Stimulated activated CD4-positive, alpha-beta T cell treated with anti-CD3 and anti-CD28 coated beads, Interleukin-1b, Interleukin-23, amount 100 ng/mL, for 1 hour (primary cell): ENCODE measurements at places on chromosomes 11 and 22.

- no peak for DNase-seq
Observed at GRCh38 chr11:90252053-90252452, 29.2 kb upstream of the CHORDC1 start.

DNA sequence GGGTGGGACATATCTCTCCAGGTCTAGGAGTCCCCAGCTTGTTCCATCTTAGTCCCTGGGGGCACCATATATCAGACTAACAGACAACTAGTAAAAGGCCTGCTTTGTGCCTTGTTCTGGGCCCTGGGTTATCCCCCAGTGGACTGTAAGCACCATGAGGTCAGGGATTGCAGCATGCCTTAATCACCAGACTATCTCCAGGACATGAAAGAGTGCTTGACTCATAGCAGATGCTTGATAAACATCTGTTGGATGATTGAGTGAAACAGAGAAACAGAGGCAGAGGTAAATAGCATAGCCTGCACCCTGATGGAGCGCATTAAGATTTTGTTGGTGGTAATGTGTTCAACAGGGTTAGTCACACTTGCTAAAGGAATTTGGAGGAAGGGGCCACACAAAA is 94.1 kb downstream of the MICAL2 start:
- DNase-seq = no peak

DNA sequence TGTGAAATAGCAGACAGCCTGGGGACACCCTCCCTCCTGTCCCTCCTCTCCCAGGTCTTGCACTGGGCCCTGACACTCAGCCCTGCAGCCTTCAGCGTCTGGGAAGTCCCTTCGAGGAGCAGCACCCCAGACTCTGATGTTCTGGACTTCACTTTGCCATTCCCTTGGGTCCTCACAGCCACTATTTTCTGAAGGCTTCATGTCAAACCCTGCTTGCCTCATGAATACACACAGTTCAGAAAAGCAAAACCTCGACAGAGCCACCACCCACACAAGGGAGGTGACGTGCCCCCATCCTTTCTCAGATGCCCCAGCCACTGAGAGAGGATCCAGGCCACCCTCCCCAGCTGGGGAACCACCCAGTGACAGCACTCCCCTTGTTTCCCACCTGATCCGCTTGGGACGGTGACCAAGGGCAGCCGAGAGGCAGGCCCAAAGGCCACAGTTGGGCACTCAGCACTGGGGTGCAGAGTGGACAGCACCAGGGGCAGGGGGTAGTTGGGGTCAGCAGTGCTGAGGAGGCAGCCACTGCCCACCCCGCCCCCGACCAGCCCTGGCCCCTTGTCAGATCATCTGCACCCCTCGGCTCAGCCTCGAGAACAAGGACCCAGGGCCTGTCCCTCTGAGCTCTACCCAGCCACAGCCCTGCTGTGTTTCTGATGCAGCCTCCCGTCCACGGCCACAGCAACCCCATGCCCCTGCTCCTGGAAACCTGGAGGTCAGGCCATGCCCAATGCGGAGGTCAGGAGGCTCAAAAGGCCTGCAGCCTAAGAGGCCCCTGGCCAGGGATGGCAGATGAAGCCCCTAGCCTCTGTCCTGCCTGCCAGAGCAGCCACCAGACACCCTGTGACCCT is 3.1 kb upstream of the TNNT3 start:
- no peak for DNase-seq

DNA sequence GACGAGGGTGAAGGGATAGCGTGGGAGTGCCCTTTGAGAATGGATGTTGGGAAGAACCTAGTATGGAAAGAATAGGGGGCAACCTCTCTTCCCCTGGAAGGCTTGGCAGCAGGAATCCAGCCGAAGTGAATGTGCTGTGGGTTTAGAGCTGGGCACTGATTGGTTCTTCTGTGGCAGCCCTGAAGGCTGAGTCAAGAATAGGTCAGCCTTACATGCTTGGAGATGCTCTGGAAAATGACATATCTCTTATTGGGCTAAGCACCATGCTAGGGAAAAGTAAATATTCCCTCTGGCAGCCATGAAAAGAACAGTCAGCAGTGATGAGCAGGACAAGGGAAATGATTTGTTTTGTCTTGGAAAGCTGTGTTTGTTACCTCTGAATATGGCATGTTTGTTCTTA is 149.5 kb downstream of the COMMD9 start:
- DNase-seq = no peak

- DNase-seq = no peak
Observed at GRCh38 chr11:130508913-130509312, 60.5 kb downstream of the ADAMTS15 start.

DNA sequence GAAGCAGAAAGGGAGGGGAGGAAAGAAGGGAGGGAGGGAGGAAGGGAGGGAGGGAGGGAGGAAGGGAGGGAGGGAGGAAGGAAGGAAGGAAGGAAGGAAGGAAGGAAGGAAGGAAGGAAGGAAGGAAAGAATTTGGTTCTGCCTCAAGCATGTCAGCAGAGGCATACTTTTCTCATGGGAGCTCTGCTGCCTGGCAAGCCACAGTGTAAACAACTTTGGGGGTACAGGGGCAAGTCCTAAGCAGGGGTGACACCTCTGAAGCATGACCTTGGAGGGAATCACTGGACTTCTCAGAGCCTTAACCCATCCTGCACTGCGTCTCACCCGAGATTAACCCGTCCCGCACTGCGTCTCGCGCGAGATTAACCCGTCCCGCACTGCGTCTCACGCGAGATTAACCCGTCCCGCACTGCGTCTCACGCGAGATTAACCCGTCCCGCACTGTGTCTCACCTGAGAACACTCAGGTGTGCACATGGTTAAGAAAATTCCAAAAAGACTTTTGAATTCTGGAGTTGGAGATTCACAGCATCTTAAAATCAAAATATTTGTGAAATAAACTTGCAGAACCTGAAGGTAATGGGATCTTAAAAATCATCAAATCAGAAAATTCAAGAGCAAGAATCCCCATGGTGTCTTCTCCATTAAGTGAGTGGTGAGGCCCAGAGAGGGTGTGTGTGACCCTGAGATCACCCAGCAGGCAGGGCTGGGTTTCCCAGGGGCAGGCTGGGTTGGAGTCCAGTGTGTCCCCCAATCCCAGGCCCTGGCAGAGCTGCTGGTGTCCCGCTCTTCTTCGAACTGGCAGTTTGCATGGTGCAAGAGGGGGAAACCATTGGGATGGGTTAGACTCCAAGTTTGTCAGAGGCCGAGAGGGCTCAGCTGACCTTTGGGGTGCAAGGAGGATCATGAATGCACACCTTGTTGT is 190.4 kb downstream of the MN1 start:
- DNase-seq = no peak

- DNase-seq = no peak
Observed at GRCh38 chr11:67389477-67389876, 2.3 kb upstream of the RAD9A start.

- no peak for DNase-seq
Observed at GRCh38 chr11:107545101-107545514, 20.4 kb downstream of the ALKBH8 start.

- DNase-seq = no peak
Observed at GRCh38 chr11:128022007-128022368, 565.4 kb downstream of the ETS1 start.

DNA sequence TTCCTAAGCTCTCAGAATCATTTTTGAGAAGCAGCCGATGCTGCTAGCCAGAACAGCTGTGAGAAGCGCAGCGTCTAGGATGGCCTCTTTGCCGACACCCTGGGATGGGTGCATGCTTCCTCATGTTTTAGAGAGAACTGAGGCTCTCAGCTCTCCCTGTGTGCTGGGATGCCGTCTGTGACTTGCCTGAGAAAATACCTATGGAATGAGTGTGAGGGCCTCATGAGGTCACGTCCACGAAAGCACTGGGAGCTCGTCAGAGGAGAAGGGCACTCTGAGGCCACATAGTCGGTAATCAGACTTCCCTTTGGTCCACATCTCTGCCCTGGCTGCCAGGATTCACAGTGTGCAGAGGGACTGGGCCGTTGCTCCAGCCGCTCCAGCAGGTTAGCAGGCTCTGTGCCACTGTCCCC is 54.7 kb downstream of the MICAL3 start:
- no peak for DNase-seq

DNA sequence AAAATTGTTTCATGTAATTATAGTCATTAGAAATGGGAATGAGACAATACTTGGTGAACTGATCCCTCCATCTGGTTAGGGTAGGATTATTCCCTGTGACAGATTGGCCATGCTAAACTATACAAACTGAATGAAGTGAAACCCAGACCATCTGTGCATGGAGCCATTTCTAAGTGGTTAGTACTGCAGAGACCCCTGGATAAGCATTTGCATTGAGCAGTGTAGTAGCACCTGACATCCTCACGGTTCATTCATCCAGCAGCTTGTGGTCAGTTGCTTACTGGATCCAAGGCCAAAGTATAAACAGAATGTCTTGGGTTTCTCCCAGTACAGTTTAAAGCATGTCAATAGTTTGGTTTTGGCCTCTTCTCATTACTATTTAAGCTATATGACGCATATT is 93.8 kb upstream of the ARHGAP42 start:
- no peak for DNase-seq

- DNase-seq = no peak
Observed at GRCh38 chr11:111759778-111760407, 6.3 kb downstream of the PPP2R1B start.

GRCh38 chr22:31332010-31332409 is 14.1 kb downstream of the PATZ1 start:
- no peak for DNase-seq

GRCh38 chr11:83725269-83725560 is 439.0 kb upstream of the CCDC90B start:
- no peak for DNase-seq

GRCh38 chr11:119699227-119699626 is 29.8 kb downstream of the NECTIN1 start:
- DNase-seq = no peak

DNA sequence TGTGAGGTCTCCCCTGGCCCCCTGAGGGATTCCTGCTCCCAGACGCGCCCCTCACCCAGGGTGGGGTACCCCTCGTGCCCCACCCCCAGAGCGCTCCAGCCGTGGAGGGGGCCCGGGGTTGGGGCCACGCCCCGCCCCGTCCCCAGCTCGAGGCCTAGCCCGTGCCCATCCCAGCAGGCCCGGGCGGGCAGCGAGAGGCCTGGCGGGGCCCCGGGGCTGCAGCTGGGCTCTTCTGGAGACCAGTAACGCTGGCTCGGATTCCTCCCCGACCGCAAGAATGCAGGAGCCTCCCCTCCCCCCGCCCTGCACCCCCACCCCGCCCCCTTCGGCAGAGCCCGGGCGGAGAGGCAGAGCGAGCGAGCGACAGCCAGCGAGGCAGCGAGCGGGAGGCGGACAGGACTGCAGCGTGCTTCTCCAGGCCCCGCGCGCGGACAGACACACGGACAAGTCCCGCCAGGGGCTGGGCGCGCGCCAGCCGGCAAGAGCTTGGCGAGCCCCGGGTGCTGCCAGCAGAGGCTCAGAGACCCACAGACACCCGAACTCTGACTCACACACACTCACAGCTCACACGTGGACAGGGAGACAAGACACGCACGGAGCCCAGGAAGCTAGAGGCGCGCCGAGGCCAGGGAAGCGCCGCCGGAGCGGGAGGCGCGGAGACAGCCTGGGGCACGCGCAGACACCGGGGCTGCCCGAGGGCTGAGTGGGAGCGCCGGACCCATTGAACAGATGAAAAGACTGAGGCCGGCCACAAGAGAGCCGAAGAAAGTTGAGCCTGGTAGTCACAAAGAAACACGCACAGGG is 15.2 kb downstream of the BCL9L start:
- DNase-seq = no peak

GRCh38 chr22:18997925-18998315 is 61.8 kb upstream of the PRODH start:
- DNase-seq = no peak

DNA sequence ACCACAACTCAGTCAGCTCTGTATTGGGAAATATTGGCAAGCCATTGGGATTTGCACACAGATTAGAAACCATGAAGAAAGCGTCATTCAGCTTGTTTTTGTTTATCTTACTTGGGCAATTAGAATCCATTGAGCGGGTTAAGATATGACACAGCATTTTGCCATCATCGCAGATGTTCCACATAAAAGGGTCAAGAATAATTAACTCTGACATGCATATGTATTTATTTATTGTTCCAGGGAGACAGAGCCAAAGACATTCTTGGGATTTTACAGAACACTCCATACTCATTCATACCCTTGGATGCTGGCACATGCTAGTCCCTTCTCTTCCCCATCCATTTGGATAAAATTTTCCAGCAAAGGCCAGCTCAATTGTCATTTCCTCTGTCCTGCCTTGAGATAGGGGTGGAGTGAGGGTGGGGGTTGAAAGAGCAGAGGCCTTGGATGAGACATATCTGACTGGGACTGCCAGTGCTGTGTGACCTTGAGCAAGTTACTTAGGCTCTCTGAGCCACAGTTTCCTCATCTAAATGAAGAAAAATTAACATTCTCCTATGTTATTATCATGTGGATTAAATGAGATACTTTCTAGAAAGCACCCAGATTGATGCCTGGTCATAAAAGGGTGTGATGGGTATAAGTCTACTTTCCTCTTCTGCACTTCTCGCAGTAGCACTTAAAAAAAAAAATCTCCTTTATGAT is 179.7 kb downstream of the RRAS2 start:
- DNase-seq = no peak

GRCh38 chr22:39859903-39860588 is 33.5 kb downstream of the ENTHD1 start:
- DNase-seq = no peak

- DNase-seq = no peak
Observed at GRCh38 chr11:10350334-10350733, 45.5 kb downstream of the ADM start.

DNA sequence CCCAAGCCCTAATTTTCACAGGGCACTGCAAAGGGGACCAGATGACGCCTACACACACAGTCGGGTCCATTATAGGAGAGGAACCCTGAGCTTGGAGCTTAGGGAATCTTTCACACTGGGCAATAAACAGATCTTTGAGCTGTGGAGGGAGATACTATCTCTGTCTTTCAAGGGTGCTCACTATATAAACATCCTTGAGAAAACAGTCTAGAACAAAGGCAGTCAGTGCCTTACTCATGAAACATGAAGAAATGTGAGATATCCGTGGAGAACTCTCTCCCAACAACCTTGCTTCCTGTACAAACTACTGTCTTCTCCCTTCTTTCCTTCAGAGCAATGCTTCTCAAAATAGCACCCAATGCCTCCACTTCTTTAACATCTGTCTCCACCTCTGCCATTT is 109.0 kb upstream of the APOA1 start:
- no peak for DNase-seq

GRCh38 chr11:44301564-44302271 is 8.2 kb downstream of the ALX4 start:
- no peak for DNase-seq

GRCh38 chr11:12089473-12089872 is 20.9 kb upstream of the MICAL2 start:
- DNase-seq = no peak

DNA sequence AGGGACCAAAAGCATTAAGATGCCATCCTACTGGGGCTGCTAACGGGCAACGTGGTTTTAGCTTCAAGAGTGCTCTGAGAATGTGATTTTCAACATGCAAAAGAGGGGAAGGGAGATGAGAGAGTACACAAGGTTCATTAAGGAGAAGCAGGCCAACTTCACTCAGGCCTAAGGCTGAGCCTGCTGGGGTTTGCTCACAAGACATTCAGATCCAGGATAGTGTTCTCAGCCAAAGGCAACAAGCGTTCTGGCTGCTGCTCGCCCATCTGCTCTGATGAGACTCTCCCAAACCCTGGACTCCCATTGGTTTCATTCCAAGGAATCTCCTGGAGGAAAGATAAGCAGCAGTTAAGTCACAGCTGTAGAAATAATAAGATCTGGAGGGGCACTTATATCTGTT is 23.6 kb upstream of the UPB1 start:
- no peak for DNase-seq
